ENCODE measurements at places on chromosomes 16 and 17.

GRCh38 chr17:10042589-10043244, 137.6 kb upstream of the RCVRN start:
- DNase-seq: no peak

DNA sequence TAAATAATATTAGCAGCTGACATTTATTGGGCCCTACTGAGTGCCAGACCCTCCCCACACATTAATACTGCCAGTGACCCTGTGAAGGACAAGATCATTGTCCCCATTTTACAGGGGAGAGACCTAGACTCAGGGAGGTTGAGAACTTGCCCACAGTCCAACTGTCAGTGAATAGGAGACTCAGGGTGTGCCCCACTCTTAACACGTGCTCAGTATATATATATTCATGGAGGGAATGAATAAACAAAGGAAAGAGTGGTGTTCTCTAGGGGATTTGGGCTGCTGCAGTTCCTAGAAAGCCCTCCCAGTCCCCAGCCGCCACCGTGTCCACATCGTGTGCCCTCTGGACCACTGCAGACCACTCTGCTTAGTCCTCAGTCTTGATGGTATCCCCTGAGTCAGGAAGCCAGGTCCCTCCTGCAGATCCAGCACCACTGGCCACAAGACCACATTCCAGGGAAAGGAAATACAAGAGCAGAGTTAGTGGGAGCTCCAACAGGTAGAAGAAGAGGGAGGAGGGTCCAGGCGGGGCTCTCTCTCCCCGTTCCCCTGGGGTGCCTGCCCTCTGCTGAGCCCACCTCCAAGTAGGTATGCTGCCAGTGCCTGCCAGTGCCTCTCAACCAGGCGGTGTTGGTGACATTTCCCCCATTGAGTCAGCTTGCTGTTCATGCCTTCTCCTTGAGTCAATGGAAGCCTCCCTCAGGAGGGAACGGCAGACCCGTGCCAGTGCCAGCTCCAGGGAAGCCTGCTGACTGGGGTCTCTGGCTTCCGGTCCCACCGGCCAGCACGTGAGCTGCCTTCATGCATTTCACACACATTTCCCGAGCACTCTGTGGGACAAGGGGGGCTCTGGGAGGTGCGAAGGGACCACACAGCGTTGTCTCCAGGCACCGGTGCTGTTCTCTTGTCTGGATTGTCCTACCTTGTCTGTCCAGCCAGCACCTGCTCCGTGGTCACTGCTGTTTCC, 75.6 kb downstream of the GNAO1 start:
- DNase-seq: no peak

DNA sequence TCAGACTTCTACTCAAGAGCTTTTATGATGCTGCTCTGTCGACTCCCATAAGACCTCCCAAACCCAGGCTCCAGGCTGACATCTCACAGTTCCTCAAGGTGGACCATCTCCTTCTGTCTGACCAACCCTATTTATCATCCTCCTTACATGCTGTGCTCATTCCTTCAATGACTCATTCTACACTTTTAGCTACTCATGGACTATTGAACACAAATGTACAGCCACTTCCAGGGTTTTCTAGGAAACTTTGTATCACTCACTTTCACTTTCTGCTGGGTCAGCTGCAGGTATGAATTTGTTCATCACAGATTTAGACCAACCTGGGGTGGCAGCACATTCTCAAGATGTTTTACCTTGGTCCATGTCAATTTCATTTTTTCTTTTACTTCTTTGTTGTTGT, 162.4 kb upstream of the FAM20A start:
- DNase-seq: peak; percentile 35

DNA sequence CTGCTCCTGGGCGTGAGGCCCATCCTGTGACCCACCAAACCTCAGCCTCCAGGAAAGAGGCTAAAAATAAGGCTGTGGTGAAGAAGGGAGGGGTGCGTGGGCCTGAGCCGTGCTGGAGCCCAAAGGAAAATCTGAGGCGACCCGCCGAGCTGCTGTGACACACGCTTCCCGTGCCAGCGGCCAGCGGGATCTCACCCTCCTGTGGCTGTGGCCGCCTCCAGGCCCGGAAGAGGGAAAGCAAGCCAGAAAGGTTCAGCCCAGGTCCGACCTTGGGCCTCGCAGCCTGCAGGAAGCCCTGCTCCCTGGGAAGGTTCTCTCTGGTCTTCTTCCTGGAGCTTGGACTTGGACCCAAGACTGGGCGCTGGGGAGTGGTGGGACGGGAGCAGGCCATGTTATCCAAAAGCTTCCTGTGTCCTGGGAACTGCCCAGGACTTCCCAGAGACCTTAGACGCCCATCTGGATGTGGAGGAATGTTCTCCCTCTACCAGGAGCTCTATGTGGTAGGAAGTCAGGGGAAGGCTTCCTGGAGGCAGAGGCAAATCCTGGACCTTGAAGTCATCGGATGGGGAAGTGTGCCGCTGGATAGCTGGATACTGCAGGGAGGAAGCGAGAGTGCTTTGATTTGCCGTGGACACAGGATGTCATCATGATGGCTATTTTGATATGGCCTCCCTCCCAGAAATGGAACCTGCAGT, 11.4 kb downstream of the SPNS2 start:
- DNase-seq: no peak

Data from RCC 7860 (cell line).